GM23248 (cell line): ENCODE measurements at places on chromosomes 7 and 10.

GRCh38 chr10:120650705-120651399 is 193.8 kb downstream of the PLPP4 start:
- no peak for DNase-seq

- no peak for DNase-seq
Observed at GRCh38 chr7:12929476-12930140, 242.2 kb downstream of the ARL4A start.

- peak; percentile 5 for DNase-seq
Observed at GRCh38 chr7:155962191-155962967, 150.1 kb upstream of the SHH start.

GRCh38 chr7:787332-788240 is 44.7 kb upstream of the SUN1 start:
- no peak for DNase-seq

- no peak for DNase-seq
Observed at GRCh38 chr7:124295289-124295688, 262.4 kb upstream of the TMEM229A start.

DNA sequence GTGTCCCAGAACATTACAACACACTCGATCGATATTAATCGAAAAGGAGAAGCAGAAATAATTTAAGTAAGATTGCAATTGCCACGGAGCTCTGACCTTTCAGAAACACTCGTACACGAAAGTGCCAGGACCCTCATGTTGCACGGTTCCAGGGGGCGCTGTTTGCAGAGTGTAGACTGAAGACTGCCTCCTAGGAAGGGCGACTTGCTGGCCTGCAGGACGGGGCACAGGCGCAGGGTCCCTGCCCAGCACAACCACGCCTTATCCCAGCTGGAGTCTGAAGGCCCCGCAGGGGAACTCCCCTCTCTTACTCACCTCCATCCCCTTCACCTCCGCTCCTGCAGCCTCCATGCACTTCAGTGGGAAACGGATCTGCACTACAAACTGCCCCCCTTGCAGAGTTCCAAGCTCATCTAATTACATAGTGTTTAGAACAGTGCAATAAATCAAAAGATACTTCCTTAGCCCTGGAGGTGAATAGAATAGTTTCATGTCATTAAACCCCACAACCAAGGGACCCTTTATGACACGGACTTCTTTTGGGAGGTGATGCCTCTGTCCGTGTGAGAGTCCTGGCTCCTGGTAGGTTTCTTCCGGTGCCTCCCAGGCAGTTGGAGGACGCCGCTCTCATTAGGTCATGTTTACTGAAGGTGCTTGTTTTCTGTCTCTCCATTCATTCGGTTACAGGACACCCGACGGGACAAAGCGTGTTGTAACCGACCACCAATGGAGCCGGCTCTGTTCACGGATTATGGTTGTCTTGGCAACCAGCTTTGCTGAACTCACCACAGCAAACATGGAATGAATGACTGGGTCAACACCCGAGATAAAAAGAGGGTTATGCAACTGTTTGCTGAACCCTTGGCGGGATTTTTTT is 262.2 kb downstream of the BAMBI start:
- DNase-seq: peak; percentile 33

- peak; percentile 96 for DNase-seq
Observed at GRCh38 chr10:34319197-34319846, 495.8 kb downstream of the PARD3 start.

- DNase-seq: peak; percentile 51
Observed at GRCh38 chr7:48389977-48390376, 218.7 kb downstream of the ABCA13 start.

DNA sequence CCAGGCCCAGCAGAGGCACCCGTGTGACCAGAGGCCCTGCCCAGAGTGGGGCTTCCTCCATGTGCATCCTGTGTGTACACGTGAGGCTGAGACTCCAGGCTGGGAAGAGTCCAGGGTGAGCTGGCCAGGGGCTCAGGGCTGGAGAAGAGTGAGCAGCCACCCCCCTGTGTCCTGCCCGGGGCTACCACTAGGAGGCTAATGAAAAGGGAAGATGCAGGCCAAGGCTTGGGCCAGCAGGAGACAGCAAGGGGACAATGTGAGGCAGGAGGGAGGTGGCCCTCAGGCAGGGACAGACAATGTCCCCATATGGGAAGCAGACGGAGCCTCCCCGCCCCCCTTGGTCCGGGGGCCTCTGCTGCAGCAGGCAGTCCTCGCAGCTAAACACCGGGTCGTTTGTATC is 102.0 kb downstream of the HIF1AN start:
- peak; percentile 34 for DNase-seq

DNA sequence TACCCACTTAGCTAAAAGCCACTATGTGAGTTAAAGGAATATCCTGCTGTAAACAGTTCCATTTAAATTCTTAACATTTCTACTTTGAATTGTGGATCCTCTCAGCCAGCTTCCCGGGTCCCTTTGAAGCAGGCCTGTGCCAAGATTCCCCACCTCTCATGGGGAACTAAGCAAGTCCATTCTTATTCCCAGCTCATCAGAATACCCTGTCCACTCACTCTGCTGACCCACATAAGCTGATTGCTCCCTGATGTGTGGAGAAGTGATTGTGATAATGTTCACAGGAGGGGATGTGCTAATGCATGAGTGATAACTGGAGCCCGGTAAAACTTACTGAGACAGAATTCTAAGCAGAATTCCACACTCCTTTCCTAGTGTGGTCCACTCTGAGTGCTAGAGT is 709.7 kb downstream of the CNTNAP2 start:
- DNase-seq: no peak

DNA sequence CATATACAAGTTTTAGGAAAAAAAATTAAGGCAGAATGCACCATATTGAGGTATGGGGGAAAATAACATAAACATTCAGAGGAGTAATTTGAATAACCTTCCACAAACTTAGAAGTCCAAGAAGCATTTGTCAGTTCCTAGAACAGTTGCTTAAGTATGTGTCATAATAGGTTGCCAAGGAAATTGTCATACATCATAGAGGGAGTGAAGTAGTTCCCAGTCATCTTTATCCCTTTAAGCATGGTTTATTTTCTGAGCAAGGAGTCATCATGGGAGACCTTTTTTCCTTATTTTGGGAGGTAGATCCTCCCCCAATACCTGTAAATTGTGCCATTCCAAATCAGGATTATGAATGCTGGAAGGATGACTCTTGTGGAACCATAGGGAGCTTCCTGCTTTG is at the start of gene SSMEM1:
TSS of gene SSMEM1 (plus strand) at position 219 of the 400 bp plus-strand sequence. CDS start at position 270, 51 bp downstream.
- DNase-seq: peak; percentile 92

- no peak for DNase-seq
Observed at GRCh38 chr7:24152877-24153472, 131.0 kb upstream of the NPY start.

- peak; percentile 24 for DNase-seq
Observed at GRCh38 chr7:88357294-88357693, 50.6 kb upstream of the STEAP4 start.

- DNase-seq: peak; percentile 25
Observed at GRCh38 chr7:55641811-55642210, 69.5 kb upstream of the VOPP1 start.

DNA sequence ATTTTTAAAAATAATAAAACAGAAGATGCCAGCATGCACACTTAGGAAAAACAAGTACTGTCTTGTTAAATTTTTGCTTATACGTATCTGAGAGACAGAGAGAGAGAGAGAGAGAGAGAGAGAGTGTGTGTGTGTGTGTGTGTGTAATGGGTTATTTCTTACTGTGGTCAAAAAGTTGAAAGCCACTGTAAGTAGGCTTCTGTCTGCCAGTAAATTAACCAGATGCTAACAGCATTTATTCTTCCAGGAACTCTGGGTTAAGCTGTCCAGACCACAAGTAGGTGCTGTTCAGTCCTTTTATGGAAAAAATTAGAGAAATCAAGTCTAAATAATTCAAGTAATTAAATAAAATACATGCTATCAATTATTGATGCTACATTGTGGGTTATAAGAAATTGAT is 39.7 kb downstream of the RNF32 start:
- DNase-seq: no peak

DNA sequence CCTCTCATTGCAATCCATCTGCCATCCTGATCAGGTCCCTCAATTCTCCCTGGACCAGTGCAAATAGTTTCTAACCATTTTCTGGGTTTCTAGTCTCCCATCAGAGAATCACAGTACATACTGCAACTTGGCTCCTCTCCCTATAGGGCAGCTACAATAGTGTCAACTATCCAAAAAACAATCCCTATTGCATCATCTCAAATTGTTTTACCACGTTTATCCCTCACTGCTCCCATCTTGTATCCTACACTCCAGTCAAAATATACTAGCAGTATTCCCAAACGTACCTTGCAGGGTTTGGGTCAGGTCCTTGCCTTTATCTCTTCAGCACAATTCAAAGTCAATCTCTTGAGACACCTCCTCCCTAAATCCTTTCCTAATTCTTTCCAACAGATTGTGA is 23.6 kb downstream of the ASB15 start:
- no peak for DNase-seq

DNA sequence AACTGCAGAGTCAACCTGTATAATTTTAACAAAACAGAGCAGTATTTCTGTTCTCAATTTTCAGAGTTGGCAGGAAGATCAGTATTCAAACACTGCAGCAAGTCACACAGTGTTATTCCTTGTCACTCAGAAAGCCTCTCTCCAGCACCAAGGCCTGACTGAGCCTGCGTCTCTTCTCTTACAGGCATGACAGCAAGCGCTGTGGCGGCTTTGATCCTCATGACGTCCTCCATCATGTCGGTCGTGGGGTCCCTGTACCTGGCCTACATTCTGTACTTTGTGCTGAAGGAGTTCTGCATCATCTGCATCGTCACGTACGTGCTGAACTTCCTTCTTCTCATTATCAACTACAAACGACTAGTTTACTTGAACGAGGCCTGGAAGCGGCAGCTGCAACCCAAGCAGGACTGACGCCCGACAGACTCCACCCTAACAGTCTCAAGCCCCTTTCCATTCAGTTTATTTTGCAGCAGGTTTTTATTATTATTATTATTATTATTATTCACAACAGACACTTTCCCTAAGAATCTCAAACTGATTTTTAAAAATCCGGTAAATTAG is 28.0 kb downstream of the GUSB start:
- DNase-seq: no peak

DNA sequence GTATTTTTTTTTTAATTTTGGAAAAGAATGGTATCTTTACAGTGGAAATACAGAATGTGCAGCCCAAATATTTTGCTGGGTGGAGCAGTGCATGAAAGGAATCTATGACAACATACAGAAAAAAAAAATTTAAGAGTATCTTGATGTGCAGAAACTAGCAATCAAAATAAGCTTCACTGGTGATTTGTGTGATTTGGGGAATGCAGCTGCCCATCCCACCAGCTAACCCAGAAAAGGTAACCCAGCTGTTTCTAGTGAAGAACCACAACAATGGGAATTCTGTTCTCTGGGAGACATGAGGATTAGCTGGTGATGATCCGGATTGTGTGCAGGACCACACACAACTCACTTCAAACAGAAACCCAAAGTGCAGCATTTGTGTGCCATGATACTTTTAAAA is 375.5 kb downstream of the SEMA3D start:
- DNase-seq: no peak

DNA sequence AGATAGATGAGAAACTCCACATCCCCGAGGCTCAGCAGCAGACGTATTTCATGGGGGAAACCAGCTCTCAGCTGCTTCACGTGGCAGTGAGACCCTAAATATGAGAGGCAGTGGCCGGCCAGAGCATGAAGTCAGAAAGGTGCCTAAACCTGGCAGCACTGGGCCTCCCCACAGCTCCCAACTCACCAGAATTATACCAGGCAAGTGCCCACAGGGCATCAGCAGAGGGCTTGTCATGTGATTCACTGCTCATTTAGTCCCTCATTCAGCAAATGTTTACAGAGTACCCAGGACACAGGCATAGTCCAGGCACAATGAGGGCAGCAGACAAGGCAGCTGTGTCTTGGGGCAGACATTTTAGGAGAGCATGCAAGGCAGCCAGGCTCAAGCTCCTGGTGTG is 212.6 kb downstream of the PTPRN2 start:
- DNase-seq: no peak

DNA sequence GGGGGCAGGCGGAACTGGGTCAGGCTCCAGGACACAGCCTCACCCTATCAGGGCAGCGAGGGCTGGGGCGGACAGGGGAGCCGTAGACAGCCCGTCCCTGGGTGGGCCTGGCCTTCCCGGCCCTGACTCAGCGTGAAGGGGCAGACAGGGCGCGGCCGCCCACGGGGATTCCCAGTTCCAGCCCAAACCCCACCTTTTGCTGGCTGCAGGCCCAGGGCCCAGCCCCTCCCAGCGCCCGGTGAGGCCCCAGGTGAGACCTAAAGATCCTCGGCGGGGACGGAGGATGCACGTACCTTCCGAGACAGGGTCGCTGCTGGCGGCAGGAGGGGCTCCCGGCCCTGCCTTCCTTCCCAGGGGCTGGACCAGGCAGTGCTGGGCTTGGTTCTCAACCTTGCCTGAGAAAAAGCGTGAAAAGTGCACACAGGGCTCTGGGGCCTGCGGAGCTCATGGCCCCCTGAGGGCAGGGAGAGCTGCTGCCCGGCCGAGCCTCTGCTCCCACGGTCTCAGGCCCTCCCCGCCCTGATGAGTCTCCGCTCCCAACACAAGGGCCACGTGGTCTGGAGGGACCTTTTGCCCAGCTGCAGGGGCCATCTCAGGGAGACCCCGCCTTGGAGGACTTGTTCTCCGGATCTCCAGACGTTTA is 43.9 kb upstream of the DNAJB6 start:
- no peak for DNase-seq

- no peak for DNase-seq
Observed at GRCh38 chr10:3418041-3418754, 245.6 kb upstream of the PITRM1 start.

- peak; percentile 61 for DNase-seq
Observed at GRCh38 chr10:3426190-3426845, 253.7 kb upstream of the PITRM1 start.

- DNase-seq: peak; percentile 8
Observed at GRCh38 chr7:134514106-134514505, 13.3 kb upstream of the AKR1B10 start.
